ENCODE measurements at places on chromosomes 2 and 18.

DNA sequence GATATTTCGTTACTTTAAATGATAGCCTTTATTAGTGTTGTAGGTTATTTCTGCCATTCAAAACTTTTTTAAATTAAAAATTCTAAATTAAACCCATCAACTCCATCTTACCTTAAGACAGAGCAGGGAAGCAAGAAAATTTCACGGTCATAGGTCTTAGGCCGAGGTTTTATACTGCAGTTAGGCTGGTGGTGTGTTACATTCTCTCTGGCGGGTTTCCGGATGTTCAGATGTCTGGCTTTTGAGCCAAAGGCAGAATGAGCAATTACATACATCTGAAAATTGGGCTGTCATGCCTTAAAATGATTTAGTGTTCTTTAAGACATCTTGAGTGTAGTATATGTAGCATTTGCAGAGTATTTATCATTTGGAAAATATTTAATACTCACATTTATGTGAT is 27.9 kb downstream of the GLS start:
- no peak for ATAC-seq

DNA sequence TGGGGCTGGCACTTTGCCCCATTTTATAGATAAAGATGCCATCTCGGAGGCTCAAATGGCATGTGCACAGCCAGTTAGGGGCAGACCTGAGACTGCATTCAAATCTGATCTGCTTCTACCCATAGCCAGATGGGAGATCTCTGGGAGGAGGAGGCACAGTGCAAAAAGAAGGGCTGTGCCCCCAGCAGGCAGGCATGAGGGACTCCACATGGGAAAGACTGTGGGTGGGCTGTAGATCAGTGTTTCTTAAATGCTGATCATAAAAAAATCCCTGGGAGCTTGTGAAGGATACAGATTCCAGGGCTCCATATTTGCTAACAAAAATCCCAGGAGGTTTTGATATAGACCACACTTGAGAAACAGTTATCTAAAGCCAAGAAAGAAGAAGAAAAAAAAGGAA is 15.2 kb downstream of the PAX8 start:
- no peak for ATAC-seq

DNA sequence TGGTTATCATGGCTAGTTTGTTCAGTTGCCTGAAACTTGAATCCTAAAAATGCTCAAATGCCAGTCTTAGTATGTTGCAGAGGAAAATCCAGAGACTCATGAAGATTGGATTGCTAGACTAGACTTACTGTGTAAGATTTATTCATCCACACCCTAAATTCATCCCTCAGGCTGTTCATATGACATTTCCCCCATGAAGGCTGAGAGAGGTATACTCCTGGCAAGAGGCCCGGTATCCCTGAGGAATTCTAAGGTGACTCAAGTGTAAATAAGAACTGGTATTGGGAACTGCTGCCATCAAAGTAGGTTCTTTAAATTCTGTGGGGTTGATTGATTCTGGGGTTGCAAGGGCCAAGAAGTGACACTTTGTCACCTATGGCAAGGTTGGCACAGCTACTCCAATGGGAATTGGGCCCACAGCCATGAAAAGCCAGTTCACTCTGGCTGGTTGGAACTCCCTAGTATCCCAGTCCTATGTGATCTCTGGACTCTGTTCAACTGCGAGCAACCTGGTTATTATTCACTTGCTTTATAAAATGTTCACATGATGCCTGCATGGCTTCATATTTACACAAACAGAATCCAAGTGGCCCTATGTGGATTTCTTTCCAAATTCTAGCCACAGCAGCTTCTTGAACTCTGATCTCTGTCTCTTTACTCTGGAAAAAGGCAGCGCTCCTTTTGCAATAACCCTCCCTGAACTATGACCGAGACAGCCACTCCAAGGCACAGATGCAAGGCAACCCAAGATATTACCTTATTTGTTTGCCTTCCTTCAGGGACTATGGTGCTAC is 429.1 kb downstream of the CBLN2 start:
- no peak for ATAC-seq

- no peak for ATAC-seq
Observed at GRCh38 chr18:48022531-48023329, 92.3 kb upstream of the SMAD2 start.

GRCh38 chr2:199460101-199460671 is 2.4 kb upstream of the SATB2 start:
- ATAC-seq, result no peak

DNA sequence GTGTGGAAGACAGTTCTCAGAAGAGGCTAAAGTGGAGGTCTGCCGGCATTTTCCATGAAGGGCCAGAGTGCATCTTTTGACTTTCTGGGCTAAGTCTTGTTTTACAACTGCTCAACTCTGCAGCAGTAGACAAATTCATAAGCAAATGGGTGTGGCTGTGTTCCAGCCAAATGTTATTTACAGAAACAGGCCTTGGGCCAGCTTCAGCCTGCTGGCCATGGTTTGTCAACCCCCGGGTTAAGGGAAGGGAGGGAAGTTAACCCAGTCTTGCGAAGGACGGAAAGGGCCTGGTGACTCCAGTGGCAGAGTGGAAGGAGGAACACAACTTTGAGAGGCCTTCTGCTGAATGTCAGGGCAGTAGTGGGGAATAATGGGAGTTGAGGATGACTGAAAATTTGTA is 34.3 kb upstream of the NCKAP5 start:
- ATAC-seq, result no peak

- no peak for ATAC-seq
Observed at GRCh38 chr2:64601034-64601754, 52.5 kb downstream of the SERTAD2 start.

GRCh38 chr2:120914839-120915521 is 179.3 kb downstream of the GLI2 start:
- ATAC-seq, result no peak

GRCh38 chr2:55587-56448 is 9.5 kb upstream of the FAM110C start:
- ATAC-seq, result peak; percentile 56

DNA sequence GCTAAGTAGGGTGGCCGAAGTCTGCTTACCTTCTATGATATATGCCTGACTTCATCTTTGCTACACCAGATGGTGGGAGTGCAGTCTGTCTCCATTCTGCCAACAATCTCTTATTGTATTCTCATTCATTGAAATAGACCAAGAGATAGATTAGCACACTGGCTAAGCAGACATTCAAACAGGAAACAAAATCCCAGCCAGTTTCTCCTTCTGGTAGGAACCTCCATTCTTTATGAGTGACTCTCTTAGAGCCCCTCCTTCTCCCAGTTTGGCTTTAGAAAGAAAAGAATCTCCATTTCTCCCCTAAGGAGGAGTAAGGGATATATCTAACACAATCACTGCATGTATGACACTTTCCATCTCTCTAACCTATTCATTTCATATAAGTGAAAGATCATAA is 118.9 kb upstream of the COL5A2 start:
- no peak for ATAC-seq

- ATAC-seq, result no peak
Observed at GRCh38 chr18:38458698-38459097, 893.1 kb upstream of the CELF4 start.

GRCh38 chr2:26175466-26176278 is 2.8 kb downstream of the GAREM2 start:
- no peak for ATAC-seq

DNA sequence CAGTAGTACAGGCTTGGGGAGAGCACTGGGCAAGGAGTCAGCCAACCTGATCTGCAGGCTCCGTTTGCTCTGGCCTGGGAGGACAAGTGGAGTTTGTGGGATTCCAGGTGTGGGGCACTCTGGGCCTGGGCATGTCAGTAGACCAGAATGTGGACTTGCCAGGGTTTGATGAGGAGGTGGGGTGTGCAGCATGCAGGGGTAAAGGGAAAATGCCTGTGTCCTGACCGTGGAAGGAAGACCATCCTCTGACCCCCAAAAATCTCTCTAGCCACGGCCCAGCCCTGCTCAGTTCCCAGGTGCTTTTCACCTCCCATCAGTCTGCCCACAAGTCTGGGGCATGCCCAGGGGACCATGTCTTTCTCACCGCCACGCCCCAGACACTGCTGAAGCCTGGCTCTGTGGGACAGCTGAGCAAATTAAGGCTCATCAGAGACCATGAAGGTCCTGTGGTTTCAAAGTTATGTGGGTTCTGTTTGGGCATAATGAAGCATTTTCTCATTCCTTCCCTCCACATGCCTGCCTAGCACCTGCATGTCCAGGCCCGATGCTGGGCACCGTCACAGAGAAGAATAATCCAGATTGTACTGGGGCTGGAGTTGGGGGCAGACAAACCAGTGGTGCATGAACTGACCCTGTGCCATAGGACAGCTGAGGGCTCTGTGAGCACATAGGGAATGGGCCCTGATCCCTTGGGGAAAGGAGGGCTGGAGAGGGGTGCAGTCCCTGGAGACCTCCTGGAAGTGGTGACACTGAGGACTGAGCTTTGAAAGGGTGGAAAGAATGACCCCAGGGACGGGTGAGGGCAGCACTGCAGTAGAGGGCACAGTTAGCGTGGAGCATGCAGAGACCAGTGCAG is 6.5 kb upstream of the KCNF1 start:
- ATAC-seq, result no peak

DNA sequence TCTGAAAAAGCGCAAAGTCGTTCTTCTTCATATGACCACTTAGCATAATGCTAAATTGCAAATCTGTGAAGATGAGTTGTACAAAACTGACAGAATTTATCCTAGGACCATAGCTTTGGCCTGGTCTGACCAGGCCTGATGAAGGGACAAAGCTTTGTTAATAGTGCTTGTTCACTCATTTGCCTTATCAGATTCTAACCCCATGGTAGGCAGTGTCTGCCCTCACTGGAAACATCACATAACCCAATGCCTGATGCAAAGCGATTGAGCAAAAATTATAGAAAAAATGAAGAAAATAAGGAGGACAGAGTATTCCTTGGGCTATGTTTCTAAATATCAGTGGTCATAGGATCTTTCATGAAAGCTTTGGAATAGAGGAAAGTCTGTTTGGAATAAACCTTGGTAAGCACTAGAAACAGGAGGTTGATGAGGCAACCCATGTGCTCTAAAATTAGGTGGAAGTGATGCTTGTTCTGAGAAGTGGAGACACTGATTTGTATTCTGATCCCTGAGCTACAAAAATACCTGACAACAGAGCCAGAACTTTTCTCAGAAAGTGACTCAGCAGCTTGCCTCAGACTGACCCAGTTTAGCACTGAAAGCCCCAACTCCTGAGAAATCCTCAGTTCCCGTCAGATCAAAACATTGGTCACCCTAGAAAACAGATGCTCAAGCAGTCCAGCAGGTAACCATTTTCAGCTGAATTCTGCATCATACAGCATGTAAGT is 131.4 kb upstream of the MAPRE2 start:
- no peak for ATAC-seq

- ATAC-seq, result no peak
Observed at GRCh38 chr2:135812907-135813511, 24.0 kb downstream of the LCT start.

- ATAC-seq, result no peak
Observed at GRCh38 chr2:226052772-226053416, 653.4 kb downstream of the NYAP2 start.

GRCh38 chr2:124663645-124663997 is 638.5 kb downstream of the CNTNAP5 start:
- no peak for ATAC-seq

- ATAC-seq, result no peak
Observed at GRCh38 chr18:36411745-36412168, 114.2 kb downstream of the FHOD3 start.

- ATAC-seq, result no peak
Observed at GRCh38 chr2:237412988-237413776, 782 bp downstream of the COL6A3 start.

DNA sequence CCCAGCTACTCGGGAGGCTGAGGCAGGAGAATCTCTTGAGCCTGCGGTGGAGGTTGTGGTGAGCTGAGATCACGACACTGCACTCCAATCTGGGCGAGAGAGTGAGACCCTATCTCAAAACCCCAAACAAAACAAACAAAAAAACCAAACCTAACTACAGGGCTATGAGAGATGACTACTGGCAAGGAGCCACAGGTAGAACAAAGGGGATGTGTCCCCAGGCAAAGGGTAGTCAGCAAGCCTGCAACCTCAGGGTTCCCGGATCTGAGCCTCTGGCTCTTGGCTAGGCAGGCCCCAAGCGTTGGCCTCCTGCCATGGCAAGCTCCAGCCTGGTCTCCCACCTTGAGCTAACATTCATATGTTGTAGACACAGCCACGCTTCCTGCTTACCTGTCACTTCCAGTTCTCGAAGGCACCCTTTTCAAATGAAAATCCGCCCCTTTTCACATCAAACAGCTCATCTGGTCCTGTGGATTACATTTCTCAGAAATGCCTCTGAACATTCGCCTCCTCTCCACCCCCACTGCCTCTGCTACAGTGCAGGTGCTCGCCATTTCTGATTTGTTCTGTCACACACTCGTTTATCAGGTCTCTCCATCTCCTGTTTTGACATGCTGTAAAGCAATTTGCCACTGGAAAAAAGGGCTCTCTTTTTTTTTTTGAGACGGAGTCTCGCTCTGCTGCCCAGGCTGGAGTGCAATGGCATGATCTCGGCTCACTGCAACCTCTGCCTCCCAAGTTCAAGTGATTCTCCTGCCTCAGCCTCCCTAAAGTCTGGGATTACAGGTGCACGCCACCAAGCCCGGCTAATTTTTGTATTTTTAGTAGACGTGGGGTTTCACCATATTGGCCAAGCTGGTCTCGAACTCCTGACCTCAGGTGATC is 13.1 kb upstream of the ACTR3 start:
- ATAC-seq, result peak; percentile 88

DNA sequence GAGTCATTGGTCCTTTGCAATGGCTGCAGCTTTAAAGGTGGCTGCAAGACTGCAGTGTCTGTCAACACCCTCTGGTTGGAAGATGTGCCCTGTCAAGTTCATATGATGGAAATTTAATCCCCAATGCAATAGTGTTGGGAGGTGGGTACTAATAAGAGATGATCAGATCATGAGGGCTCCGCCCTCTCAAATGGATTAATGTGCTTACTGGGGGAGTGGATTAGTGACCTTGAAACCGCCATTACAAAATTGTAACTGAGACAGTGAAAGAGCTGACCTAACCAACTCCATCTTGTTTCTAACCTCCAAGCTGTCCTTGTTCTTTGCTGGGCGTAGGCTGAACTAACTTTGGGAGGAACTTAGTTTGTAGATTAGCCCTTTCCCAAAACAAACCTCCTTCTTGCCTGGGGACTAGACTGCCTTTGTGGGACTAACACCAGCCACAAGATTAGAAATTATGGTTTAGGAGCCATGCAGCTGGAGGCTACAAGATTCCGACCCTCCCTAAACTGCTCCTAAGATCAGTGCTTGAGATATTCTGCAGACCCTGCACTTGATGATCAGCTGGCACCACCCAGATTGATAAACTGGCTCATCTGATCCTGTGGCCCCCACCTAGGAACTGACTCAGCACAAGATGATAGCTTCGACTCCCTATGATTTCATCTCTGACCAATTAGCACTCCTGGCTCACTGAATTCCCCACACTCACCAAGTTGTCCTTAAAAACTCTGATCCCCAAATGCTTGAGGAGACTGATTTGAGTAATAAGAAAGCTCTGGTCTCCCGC is 13.7 kb downstream of the MYCN start:
- ATAC-seq, result no peak

Data from activated CD4-positive, CD25-positive, alpha-beta regulatory T cell treated with anti-CD3 and anti-CD28 coated beads, Interleukin-2, amount 50 U/mL, for 24 hours (primary cell).